ENCODE measurements at places on chromosomes 16 and 17.

GRCh38 chr17:38660097-38661025, 14.4 kb downstream of the EPOP start:
- DNase-seq, result no peak

GRCh38 chr17:41367426-41368075, 2.1 kb downstream of the KRT33B start:
- no peak for DNase-seq

- no peak for DNase-seq
Measured at GRCh38 chr16:56269281-56269680, 78.0 kb downstream of the GNAO1 start.

GRCh38 chr16:89602952-89603590, 10.4 kb upstream of the DPEP1 start:
- DNase-seq, result no peak

GRCh38 chr17:50839591-50840310, 4.4 kb downstream of the WFIKKN2 start:
- no peak for DNase-seq

- DNase-seq, result peak; percentile 32
Measured at GRCh38 chr16:24045641-24046040, 209.9 kb downstream of the PRKCB start.

DNA sequence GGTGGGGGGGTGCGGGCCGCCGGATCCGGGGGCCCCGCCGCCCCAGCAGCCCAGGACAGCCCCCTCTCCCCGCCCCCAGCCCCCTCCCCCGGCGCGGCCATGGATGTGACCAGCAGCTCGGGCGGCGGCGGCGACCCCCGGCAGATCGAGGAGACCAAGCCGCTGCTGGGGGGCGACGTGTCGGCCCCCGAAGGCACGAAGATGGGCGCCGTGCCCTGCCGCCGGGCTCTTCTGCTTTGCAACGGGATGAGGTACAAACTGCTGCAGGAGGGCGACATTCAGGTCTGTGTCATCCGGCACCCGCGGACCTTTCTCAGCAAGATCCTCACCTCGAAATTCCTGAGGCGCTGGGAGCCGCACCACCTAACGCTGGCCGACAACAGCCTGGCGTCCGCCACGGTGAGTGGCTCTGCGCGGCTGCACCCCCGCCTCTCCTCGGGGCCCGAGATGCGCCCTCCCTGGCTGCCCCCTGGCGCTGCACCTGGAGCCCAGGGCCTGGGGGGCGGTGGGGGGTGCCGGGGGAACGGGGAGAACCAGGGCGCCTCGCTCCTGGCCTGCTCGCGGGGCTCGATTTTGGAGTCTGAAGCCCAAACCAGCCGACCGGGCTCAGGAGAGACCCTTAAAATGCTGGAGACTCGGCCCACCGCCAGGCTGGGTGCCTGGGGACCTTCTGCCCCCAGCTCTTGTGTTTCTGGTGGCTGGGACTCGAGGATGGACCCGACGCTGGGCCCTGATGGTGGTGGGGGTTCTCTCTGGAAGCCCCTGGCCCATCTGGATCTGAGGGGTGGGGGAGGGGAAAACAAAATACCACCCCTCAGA, 744 bp downstream of the CMIP start:
- DNase-seq, result peak; percentile 33

DNA sequence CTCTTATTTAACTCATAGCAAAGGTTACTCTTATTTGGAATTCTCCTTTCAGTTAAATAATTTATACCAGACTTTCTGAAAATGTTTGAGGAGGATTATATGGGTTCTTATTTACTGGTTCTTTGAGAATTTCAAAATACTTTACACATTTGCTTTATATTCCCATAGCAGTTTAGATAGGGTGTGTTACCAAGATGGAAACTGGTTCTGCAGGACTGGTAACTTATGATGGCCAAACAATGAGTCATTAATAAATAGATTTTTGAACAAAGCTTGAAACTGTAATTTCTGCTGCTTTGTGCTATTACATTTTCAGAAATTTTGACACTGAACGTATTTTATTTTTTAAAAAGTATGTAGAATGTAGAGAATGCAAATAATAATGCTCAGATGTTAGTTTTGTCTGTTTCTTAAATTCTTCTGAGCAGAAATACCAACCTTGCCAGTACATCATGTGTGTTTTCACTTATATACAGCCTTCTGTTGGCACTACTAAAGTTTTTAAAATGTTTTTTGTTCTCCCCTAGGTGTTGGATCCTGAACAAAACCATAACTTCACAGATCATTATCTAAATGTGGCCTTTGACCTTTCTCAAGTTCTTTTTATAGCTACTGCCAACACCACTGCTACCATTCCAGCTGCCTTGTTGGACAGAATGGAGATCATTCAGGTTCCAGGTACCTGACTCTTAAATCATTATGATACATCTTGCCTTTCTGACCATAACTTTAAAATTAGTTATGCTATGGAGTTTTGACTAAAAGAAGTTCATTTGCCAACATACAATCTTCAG, 48.3 kb upstream of the ABCC11 start:
- DNase-seq, result no peak

- no peak for DNase-seq
Measured at GRCh38 chr17:80475910-80476876, at the start of gene NPTX1. NPTX1 (minus strand) TSS chr17:80476607; CDS start chr17:80476446, 161 bp downstream.

DNA sequence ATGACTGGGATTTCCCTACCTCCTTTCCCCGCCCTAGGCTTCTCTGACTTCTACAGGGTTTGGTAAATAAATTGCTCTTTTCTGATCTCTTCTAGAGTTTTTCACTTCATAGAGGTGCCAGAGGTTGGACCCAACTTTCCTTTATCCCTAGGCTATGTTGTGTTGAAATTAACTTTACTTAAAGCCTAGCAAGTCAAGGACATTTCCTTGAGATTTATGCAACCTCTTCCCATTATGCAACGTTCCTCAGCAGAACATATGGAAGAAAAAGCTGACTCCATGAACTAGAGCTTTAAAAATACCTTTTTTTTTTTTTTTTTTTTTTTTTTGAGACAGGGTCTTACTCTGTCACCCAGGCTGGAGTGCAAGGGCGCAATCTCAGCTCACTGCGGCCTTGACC, 15.5 kb downstream of the MPO start:
- no peak for DNase-seq

DNA sequence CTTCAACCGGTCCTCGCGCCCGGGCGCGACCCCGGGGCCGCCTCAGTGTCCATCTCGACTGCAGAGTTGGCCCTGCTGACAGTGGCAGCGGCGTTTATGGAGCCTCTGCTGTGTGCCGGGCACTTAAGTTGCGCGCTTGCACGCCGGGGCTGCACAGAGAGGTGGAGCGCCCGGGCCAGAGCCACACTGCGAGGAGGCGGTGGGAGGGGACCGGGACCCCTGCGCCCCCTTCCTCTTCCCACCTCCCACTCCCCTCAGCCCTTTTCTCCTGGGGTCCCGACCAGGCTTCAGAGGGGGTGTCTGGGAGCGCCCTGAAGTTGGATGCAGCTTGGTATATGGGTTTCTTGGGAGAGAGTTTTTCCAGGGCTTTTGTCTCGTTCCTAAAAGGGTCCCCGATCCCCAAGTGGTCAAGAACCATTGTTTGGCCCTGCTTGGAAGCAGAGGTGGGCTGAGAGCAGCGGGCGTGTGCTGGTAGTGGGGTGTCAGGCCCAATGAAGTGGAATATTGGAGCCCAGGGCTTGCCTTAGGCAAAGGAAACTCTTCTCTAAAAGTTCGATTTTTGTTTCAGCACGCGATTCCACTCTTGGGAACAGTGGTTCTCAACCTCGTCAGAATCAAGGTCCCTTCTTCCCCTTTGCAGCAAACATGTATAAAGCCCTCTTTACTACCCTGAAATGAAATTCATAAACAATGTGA, 605 bp downstream of the MRTFB start:
- DNase-seq, result no peak

DNA sequence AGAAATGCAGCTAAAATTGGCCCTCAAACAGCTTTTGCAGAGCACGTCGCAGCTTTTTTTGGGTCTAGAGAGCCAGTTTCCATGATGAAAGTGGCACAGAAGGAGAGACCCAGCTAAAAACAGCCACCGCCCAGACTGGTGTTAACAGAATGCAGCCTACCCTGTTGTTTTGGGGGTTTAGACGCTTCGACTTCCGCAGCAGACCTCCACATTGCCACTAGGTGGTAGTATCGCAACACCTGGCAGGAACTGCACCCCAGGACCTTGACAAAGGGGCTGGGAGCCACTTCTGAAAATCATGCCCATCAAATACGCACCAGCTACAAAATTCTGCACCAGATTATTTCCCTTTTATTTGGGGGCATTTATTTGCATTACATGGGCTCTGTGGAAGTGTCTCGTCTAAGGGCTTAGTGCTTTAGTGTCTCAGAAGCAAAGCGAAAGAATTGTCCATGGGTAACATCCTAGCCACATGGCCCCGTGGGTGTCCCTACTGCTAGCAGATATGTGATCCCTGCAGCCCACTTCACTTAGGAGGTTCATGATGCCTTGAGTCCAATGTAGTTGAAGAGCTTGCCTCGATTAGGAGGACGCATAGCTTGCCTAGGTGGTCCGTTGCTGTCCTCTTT, 167.1 kb downstream of the HAPSTR1 start:
- DNase-seq, result peak; percentile 41

DNA sequence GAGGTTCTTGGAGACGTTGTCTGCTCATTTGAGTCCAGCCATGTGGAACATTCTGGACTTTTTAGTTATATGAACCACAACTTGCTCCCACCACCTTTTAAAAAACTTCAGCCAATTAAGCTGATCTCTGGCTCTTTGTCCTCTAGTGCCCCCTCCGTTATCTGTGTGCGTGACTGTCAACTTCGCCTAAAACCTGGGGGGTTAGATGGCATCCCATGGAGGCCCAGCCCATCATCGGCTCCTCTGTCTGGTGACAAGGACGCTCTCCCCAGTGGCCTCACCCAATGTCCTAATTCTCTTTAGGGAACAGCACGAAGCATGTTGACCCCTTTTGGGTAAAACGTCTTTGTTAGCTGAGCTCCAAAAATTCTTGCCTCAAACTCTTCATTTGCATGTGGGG, 341.0 kb upstream of the TNRC6C start:
- no peak for DNase-seq

GRCh38 chr17:18045691-18046350, 6.6 kb downstream of the GID4 start:
- DNase-seq, result no peak

- no peak for DNase-seq
Measured at GRCh38 chr17:55774846-55775271, 24.0 kb downstream of the PCTP start.

DNA sequence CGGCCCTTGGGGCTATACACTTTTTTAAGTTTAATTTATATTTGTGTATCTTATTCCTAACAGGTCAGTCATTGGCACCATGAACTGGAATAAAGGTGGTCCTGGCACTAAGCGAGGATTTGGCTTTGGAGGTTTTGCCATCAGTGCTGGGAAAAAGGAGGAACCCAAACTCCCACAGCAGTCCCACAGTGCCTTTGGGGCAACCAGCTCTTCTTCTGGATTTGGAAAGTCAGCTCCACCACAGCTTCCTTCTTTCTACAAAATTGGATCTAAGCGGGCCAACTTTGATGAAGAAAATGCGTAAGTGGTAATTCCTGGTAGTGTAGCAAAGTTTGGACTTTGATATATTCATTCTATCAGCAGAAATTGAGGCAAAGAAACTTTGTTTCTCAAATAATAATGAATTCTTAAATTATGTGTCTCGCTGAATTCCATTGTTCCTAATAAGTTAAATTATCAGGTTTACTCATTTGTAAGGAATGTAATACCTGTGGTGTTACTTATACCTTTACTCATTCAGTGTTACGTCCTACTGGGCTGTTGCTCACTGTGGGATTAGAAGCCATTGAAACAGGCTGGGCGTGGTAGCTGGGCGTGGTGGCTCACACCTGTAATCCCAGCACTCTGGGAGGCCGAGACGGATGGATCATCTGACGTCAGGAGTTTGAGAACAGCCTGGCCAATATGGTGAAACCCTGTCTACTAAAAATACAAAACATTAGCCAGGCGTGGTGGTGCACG, 13.2 kb downstream of the DDX42 start:
- DNase-seq, result no peak

DNA sequence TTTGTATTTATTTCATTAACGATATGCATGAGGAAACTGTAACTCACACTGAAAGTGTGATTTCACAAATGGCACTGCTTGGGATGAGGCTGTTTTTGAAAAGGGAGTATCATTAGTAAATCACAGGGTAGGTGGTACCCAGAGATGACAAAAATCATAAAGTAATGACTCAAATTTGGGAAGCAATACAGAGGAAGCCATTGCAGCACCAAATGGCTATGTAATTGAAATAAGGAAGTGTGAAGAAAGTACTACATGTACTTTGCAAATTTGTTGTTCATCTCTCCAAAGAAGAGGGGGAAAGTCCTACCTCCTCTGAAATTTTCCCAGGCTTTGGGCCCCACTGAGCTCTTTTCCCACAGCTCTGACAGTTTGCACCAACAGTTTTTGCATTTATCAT, 12.3 kb upstream of the ABCC12 start:
- DNase-seq, result no peak

- no peak for DNase-seq
Measured at GRCh38 chr16:67176662-67177061, 6.3 kb downstream of the NOL3 start.

DNA sequence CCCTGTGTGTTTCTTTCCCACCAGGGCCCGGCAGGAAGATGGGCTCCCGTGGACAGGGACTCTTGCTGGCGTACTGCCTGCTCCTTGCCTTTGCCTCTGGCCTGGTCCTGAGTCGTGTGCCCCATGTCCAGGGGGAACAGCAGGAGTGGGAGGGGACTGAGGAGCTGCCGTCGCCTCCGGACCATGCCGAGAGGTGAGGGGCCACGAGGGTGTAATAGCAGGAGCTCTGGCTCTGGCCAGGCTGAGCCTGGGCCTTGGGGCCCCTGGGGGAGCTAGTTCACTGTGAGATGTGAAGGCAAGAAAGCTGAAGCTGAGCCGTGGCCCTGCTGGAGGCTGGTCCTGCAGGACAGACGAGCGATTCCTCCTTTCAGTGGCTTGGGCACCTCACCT, 20.0 kb downstream of the C1QTNF1 start:
- DNase-seq, result no peak

GRCh38 chr17:61081959-61082358, 317.7 kb upstream of the TBX2 start:
- DNase-seq, result no peak

DNA sequence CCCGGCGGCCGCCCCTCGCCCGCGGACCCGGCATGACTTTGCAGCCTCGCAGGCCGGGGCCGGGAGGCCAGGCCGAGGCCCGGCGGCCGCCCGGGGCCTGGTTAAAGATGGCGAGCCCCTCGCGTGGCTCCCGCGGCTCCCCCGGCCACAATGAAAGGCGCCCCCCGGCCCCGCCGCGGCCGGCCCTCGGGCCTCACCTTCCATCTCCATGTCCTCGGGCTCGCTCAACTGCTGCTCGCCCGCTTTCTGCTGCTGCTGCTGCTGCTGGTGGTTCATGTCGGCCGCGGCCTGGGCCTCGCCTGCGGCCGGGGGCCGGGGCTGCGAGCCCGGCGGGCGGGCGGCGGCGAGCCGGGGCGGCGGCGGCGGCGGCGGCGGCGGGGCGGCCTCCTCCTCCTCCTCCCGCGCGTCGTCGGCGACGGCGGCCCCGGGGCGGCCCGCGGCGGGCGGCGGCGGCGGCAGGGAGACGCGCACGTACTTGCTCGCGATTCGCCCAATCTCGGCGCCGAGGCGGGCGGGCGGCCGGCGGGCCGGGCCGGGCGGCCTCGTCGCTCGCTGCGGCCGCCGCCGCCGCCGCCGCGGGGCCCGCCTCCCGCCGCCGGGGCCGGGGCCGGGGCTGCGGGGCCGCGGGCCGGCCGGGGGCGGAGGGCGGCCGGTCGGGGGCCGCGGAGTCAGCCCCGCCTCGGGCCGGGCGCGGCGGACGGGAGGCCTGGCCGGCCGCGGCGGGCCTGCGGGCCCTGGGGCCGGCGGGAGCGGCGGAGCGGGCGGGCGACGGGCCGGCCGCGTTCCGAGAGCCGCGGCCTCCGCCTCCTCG, 491 bp downstream of the USP7 start:
- DNase-seq, result no peak

Measured in progenitor cell of endocrine pancreas (in vitro differentiated cells).